ENCODE measurements at places on chromosomes 11 and 22. TPM values are rescaled to one million over a fixed set of nuclear protein-coding genes. Genes with fewer than 3 reads are reported as not detected.

The ATP5MG gene
- 153 TPM for polyA plus RNA-seq

The LARGE2 gene
- not detected for polyA plus RNA-seq

The SCUBE1 gene
- 21.6 TPM for polyA plus RNA-seq

The DCHS1 gene
- polyA plus RNA-seq, result 42.4 TPM

The TSPO gene
- not detected for polyA plus RNA-seq

The NCAPH2 gene
- polyA plus RNA-seq, result 76.8 TPM

Data from neural cell (in vitro differentiated cells).